ENCODE measurements at places on chromosomes 13 and 19.
A peak's percentile ranks its signal among the peaks of the same experiment; 100 is the strongest.

- DNase-seq = no peak
These were observed 327.2 kb upstream of the TSHZ3 start for GRCh38 chr19:31676271-31677004.

GRCh38 chr19:3179739-3180293 is 1.2 kb downstream of the S1PR4 start:
- no peak for DNase-seq

GRCh38 chr19:5392486-5392885 is 51.9 kb upstream of the PTPRS start:
- no peak for DNase-seq

DNA sequence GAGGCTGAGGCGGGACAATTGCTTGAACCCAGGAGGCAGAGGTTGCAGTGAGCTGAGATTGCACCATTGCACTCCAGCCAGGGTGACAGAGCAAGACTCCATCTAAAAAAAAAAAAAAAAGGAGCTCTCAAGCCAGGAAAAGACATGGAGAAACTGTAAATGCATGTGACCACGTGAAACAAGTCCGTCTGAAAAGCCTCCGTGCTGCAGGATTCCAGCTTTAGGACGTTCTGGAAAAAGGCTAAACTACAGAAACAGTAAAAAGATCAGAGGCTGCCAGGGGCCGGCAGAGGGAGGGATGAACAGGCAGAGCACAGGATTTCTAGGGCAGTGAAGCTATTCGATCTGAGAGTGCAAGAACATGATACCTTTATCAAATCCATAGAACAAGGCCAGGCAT is 40.7 kb upstream of the NDUFS7 start:
- no peak for DNase-seq

DNA sequence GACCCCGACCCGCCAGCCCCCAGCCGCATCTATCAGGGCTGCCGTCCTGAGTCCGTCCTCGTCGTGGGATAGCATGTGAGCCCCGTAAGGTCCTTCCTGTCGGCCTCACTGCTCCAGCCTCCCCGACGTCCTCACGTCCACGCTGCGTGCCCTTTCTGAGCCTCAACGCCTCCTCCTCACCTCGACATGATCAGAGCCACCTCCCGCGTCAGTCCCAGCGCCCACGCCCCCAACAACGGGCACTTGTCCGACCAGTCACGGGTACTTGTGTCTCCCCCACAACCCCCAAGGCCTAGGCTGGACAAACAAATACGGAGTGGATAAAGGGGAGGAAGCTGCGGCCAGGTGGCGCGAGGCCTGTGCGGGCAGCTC is 665 bp downstream of the ZNF497 start:
- peak; percentile 57 for DNase-seq

GRCh38 chr13:45092663-45093062 is 27.6 kb upstream of the GTF2F2 start:
- peak; percentile 55 for DNase-seq

GRCh38 chr19:35715355-35715809 is 2.4 kb upstream of the KMT2B start:
- DNase-seq = no peak

DNA sequence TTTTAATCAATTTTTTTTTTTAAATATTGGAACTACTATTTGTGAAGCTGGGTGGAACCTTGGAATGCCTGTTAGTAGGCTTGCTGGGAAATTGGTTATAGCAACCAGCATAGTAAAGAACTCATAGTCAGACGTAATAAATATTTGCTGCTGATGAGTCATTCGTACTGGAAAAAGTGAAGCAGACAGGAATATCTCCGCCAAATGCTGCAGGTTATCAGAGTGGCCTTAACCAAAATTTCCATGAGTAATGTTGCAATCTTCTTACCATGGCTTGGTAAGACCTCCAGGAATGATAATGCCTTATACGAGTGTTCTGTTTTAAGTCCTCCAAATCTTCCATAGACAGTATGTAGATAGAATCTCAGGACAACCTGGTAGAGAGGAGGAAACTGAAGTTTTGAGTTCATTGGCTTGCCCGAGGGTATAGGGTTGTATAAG is 34.2 kb downstream of the MBNL2 start:
- peak; percentile 88 for DNase-seq

- DNase-seq = no peak
These were observed 16.9 kb upstream of the ADGRL1 start for GRCh38 chr19:14222886-14223285.

DNA sequence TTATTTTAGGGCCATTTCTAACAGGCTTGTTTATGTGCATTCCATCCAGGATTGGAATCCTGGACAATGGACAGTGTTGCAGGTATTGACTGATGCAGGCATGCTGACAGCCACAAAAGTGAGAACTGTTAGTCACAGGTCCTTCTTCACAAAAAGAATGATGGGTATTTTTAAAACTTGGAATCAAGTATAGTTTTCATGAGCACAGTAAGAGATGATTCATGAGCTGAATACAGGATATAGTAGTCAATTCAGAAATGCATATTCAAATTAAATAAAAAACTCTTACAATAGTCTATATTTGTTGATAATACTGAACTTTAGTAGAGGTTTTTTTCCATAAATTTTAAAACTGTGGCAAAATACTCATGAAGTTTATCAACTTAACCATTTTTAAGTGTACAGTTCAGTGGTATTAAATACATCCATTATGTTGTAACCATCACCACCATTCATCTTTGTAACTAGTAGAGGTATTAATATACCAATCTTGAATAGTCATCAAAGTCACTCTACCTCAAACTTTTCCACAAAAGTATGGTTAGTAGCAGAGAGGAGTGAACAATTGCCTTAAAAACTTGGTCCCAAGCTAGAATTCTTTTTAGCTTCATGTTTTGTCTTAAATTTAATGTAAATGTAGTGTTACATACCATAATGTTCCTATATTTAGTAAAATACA is 79.5 kb downstream of the KCNRG start:
- DNase-seq = peak; percentile 8

DNA sequence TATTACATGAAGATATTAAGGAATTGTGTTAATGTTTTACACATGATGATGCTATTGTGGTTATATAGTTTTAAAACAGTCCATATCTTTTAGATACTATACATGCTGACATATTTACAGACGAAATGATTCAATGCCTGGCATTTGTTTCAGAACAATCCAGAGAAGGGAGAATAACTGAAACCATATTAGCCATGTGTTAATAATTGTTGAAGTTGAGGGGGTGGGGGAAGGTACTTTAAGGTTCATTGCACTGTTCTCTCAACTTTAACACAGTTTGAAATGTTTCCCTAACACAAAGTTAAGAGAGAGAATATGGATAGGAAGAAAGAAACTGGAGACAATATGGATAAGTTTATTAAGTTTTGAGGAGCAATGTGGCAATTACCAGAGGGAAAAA is 5.8 kb downstream of the CRYL1 start:
- peak; percentile 17 for DNase-seq

DNA sequence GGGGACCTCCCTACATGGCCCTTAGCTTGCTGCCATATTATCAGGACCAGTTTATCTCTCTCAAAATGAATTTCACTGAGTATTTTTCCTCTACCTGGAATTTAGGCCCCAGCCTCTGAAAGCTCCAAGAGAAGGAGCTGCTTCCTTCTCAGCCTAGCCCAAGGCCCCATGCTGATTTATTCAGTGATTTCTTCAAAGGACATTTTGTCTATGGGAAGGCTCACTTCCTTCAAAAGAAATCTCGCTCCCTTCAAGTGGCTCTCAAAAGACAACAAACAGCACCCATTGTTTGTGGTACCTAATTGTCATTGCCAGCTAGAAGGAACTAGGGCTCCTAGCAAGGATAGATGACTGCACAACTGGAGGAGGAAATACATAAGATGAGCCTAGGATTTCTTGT is 172.4 kb downstream of the SLC7A1 start:
- DNase-seq = no peak

GRCh38 chr19:49741210-49741844 is 21.8 kb downstream of the TSKS start:
- no peak for DNase-seq

DNA sequence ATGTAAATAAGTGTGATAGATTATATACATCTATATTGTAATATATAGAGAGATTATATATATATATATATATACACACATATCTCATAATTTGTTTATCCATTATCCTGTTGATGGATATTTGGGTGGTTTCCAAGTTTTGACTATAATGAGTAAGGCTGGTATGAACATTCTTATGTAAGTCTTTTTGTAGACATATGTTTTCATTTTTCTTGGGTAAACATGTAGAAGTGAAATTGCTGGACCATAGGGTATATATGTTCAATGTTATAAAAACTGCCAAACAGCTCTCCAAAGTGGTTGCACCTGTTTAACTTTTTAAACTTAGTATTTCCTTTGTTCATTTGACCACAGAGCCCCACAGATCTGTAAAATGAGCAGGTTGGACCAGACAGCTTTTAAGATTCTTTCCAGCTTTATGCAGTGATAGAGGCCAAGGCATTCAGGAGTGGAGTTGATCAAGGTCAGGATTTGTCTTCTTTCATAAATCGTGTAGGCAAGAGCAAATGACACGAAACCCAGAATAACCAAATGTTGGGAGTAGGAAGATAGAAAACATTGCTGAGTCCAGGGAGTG is 21.7 kb upstream of the KATNAL1 start:
- DNase-seq = no peak

DNA sequence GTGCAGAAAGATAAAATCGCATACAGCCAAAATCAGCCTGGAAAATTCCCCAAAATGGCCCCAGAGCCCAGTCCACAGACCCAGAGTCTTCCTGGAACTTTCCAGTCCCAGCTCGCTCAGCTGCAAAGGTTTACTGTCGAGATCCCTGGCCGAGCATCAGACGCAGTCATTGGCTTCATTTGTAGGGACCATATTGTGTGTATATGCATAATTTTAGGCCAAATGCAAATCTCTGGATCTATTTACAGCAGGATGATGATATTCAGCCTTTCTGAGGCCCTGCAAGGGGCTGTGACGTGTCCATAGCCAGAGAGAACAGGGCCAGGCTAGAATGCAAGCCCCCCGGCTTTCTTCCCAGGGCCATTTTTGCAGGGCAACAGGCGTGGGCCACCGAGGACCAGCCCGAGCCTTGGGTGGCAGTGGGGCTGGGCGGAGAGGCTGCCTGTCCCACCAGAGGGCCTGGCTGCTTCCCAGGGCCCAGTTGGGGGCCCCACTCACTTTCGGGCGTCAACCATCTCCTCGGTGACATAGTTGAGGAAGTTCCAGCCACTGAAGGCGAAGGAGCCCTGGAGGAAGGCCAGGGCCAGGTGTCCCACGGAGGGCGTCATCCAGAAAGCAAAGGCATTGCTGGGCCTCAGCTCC is 13.7 kb downstream of the SLC7A10 start:
- no peak for DNase-seq

DNA sequence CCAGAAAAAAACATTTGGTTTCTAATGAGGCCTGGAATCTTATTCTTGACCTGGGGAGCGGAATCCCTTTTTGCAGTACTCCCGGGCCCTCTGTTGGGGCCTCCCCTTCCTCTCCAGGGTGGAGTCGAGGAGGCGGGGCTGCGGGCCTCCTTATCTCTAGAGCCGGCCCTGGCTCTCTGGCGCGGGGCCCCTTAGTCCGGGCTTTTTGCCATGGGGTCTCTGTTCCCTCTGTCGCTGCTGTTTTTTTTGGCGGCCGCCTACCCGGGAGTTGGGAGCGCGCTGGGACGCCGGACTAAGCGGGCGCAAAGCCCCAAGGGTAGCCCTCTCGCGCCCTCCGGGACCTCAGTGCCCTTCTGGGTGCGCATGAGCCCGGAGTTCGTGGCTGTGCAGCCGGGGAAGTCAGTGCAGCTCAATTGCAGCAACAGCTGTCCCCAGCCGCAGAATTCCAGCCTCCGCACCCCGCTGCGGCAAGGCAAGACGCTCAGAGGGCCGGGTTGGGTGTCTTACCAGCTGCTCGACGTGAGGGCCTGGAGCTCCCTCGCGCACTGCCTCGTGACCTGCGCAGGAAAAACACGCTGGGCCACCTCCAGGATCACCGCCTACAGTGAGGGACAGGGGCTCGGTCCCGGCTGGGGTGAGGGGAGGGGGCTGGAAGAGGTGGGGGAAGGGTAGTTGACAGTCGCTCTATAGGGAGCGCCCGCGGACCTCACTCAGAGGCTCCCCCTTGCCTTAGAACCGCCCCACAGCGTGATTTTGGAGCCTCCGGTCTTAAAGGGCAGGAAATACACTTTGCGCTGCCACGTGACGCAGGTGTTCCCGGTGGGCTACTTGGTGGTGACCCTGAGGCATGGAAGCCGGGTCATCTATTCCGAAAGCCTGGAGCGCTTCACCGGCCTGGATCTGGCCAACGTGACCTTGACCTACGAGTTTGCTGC is at the start of gene ICAM4:
TSS of gene ICAM4 (plus strand) at position 153 of the 935 bp plus-strand sequence. CDS start at position 211, 58 bp downstream.
- no peak for DNase-seq

DNA sequence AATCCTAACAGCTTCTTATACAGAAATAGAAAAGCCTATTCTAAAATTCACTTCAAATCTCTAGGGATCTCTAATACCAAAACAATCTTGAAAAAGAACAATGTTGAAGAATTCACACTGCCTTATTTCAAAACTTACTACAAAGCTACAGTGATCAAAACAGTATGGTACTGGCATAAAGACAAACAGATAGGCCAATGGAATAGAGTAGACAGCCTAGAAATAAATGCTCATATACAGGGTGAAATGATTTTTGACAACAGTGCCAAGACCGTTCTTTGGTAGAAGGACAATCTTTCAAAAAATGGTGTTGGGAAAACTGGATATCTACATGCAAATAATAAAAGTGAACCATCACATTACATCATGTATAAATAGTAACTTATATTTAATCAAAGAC is 11.8 kb upstream of the ZNF563 start:
- no peak for DNase-seq

DNA sequence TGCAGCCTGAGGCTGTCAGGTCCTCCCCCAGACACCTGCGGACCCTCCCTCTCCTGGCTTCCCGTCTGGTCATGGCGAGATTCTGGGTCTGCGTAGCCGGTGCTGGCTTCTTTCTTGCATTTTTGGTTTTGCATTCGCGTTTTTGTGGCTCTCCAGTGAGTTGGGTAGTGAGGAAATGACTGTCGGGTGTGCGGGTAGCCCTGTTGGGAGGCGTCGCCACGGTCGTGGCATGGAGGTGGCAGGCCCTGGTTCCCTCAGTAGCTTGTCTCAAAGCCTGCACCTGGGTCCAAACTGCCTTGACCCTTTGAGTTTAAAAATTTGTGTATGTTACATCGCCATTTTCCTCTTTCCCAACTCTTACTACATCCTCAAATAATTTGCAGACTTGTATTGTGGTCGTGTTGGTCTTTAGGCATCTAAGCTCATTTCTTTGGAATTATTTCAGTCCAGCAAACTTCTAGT is 344 bp downstream of the NHLRC3 start:
- DNase-seq = peak; percentile 33

GRCh38 chr13:24407844-24408243 is 98.5 kb downstream of the C1QTNF9 start:
- no peak for DNase-seq

DNA sequence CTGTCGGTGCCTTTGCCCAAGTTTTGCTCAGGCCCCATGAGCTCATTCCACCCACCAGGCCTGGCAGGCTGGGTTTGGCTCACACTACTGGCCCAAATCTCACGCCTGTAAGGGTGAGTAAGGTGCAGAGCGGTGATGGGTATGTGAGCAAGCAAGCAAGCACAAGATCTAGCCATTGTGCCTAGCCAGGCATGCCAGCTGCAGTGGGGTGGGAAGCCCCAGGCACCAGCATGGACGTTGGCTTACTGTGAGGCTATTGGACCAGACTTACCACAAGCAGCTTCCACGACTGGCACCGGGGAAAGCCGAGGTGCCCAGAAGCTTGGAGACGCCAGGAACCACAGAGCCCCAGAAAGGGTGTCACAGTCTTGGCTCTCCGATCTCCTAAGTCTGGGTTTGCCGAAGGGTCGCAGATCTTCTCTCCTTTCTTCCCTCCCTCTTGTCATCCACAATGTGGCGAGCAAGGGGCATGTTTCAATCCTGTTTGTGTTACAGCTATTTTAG is 2659.4 kb upstream of the PCDH20 start:
- no peak for DNase-seq

All from AG10803 (cell line).